ENCODE measurements at places on chromosomes 4 and X.

DNA sequence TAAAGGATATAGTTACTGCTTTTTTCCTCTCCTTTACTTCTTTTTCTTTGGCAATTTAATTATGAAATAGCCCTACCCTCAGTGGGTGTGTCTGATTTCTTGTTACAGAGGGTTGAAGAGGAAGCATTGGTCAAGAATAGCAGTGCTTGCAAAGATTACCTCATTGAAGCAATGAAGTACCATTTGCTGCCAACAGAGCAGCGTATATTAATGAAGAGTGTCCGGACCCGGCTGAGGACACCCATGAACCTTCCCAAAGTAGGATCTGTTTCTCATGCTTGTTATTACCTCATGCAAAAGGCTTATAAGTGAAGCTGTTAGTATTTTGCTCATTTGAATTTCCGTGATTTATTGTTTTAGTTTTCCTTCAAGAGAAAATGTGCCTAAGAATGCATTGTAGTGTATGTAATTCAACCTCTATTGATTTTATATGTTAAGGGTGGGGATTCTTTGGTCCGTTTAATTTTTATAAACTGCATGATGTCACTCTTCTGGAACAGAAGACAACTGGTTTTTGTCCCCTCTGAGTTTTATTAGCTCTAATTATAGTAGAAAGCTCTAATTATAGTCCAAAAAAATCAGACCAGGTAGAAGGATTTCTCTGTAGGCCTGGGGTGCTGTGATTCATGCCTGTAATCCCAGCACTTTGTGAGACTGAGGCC is 27.9 kb upstream of the MSMO1 start:
- no peak for DNase-seq

DNA sequence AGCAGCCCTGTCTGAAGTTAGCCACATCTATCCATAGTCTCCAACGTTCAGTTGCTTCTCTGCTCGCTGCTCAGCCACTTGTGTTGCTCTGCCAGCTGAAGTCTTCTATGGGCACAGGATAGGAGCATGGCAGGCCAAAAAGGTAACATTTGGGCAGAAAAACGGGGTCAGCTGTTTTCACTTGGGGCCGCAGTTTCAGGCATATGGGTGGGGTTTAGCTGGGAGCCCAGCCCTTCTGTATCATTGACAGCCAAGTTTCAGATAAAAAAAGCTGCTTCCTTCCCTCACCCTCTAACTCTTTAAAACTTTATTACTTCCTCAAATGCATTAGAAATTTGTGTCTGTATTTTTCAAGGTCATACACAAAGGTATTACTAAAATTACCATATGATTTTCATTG is 18.4 kb upstream of the MANBA start:
- DNase-seq: no peak

DNA sequence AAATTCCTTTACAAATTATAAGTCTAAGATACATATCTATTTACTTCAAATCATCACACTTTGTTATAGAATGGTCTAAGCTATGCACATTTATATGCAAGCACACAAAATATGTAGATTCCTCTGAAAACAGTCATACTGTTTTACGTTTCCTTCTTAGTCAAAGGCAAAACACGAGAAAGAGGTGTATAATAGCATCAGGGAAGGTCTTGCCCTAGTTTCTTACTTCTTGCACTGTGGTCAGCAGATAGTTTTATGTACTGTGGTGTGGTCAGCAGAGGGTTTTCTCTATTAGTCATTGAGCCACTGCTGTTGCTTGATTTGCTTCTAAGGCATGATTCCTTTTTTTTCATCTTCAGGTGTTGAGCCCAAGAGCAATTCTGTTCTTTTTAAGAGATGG is 117.7 kb downstream of the ADAM29 start:
- no peak for DNase-seq

DNA sequence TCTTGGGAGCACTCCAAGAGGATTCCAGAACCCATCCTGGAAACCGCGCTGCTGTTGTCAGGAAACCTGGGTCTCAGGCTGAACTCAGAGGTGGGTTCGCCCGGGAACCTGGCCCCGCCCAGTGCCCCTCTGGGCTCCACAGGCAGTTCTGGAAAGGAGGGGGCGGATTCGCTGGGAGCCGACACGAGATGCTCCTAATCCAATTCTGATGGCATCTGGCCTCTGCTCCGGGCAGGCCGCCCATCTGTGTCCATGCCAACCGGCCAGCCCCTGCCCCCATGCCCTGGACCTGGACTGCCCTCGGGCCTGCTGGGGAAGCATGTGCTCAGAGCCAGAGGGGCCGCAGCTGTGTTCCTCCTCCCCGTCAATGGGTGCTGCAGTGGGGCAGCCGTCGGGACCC is 21.0 kb downstream of the ATP2B3 start:
- DNase-seq: no peak

GRCh38 chrX:24851289-24851688 is 157.6 kb downstream of the POLA1 start:
- no peak for DNase-seq

DNA sequence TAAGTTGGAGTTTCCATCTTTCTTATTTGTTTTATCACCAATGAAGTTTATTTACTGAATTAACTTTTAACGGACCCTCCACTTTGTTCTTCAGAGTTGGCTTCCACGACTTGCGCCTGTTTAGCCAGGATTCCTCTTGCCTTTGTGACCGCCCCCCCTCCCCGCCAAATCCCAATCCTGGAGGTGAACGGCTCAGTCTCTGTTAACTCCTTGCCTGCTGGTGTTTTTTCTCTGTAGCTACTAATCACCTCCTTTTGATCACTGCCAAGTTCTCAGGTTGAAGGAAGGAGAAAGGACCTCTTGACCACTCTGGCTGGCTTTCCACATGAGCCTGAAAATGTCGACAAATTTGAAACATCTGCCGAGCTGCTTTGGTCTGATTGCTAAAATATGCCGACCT is 46.8 kb upstream of the BCOR start:
- no peak for DNase-seq

- DNase-seq: no peak
Observed at GRCh38 chr4:110289601-110290100, 91.2 kb upstream of the ELOVL6 start.

DNA sequence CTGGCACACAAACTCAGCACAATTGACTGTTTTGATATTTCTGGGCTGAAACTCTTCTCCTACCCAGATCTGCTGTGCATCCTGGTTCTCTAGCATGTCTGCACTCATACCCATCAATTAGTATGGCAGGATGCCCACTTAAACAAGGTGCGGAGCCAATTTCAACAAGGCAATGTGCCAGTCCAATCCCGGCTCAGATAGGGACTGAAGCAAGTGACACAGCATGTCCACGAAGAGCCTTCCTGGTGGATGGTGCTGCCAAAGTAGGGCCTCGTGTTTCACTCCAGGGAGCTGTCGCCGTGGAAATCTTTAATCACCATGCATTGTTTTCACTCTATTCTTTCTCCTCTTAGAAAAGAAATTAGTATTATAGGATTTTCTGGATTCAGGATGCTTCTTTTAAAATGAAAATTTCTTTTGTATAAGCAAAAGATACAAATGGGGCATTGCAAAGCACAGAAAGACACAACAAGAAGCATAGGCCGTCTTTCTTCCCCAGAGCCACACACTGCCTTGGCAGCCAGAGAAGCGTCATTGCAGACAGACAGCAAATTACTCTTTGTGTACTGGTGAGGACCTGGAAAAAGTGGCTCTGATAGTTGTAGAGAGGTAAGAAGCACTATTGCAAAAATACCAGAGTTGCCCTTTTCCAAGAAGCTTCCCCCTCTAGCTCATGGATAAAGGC is 40.6 kb upstream of the LSM6 start:
- DNase-seq: no peak

- no peak for DNase-seq
Observed at GRCh38 chr4:15197005-15197404, 194.7 kb downstream of the CPEB2 start.

Measured in activated naive CD4-positive, alpha-beta T cell treated with anti-CD3 and anti-CD28 coated beads, Interleukin-2, amount 50 U/mL, for 16 hours (primary cell).